Naive thymus-derived CD4-positive, alpha-beta T cell (primary cell): ENCODE measurements at places on chromosomes 2 and 18.

GRCh38 chr2:73449404-73449803 lies 63.8 kb downstream of the ALMS1 start:
- DNase-seq = no peak

GRCh38 chr2:219918254-219918653 lies 290.8 kb downstream of the SLC4A3 start:
- no peak for DNase-seq

DNA sequence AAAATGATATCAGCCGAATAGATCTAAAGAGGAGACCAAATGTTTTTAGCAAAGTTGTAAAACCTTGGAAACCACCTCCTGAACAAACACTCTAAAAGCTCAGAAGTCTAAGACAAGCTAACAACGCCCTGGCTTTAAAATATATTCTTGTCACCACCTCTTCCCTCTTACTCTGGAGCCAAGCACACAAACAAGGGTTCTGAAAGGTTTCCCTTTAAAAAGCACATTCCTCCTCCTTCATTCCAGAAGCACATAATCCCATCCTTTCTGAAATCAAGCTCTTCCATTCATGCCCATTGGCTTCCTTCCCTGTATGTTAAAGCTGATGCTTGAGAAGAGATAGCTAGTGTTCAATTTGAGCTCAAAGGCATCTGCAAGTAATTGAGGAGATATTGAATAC lies 382.0 kb downstream of the LNPK start:
- DNase-seq = no peak

DNA sequence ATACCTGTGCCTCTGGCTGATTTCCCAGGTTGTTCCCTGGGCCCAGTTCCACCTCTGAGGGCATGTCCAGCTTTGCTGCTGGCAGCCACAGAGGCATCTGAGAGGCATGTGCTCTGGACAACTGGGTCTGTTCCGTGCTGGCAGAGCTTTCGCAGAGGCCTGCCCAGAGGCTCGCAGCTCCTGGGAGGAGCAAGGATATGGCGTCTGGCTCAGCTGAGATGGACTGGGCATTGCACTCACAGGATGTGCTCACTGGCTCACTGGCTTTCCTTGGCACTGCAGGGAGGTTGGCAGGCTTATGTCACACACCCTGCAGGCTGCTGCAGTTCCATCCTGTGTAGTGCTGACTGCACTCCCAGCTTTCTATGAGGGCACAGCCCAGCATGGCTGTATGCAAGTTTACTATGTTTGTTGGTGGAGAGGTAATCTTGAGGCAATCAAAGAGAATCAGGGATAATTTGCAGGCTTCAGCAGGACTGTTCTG lies 172.3 kb downstream of the PRKCE start:
- DNase-seq = no peak
